ENCODE measurements at places on chromosomes 3 and 15.
A peak's percentile ranks its signal among the peaks of the same experiment; 100 is the strongest.

DNA sequence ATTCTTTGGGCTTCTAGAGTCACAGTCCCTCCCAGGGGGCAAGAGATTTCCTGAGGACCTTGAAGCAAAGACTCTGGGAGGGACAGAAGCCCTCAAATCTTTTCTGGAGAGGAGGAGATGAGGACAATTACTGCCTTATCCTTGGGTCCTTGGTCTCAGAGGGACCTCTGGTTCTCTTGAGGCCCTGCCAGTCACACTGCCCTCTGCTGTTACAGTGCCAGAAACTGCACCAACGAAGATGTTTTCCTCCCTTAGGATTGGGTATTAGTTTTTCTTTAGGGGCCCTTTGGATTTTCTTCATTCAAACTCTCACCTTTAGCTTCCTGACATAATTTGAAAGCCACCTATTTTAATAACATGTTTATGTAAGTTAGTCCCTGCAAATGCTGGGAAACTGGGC, 58.2 kb upstream of the SCN5A start:
- peak; percentile 5 for DNase-seq

DNA sequence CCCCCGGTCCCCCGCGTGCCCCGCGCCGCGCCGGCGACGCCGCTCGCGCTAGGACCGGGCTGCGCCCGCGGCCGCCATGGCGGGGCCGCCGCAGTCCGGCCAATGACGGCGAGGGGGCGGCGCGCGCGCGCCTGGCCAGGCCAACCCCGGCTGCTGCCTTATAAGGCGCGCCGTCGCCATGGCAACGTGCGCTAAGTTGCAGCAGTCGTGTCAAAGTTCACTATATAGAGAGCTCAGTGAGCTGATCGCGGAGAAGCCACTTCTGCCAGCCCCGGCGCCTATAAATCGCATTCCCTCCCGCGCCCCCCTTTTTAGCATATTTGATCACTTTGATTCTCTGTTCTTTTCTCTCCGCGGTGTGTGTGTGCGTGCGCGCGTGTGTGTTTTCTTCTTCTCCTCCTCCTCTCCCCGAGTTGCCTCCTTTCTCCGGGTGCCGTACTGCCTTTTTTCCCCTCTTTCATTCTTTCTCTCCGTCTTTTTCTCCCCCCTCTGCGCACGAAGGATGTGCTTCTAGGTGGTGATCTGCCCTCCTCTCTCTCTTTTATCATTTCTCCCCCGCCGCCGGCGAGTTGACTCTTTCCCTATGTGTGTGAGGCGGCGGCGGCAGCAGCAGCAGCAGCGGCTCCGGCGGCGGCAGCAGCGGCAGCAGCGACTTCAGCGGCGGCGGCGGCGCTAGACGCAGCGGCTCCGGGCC, at the start of gene NR2F2:
Gene NR2F2, plus strand, starts transcription at position 251 of the 694 bp plus-strand sequence. CDS start 1,406 bp downstream, outside the sequence.
- DNase-seq: peak; percentile 95

DNA sequence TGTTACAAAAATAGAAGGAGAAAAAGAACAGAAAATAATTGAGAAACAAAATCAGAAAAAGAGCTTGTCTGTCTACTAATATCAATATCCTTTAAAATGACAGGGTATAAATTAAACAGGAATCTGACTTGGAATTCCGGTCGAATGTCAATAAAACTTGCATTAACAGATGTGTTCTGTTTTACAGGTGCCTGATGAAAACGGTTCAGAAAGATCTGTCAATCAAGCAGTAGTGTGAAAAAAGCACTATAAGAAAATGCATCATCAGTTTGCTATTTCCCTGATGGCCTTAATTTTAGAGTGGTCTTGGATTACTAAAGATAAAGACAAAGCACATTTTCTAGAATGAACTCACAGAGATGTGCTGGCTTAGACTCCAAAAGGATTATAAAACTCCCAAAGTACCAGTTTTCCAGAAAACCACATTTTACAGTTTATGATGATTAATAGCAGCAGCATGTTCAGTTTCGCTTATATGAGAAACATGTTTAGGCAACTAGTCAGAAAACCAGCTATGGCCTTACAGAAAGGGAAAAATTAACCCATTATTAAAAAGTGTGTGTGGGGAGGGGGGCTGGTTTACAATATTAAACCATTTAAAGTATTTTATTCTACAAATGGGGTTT, 8.2 kb upstream of the C3orf38 start:
- no peak for DNase-seq

DNA sequence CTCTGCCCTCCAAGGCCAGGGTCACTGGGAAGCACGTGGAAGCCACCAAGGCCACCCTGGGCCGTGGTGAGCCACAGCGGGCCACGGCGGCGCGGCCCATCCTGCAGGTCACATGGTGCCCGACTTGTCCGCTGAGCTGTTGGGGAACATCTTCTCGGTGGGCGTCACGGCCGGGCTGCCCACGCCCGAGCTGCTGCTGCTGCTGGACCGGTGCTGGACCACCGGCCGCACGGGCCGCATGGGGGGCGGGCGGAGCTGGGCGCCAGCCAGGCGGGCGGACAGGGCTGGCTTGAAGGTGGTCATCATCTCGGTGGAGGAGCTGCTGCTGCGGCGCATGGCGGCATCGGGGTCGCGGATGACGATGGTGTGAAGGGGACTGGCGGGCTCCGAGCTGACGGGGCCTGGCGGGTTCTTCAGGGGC, 22.1 kb upstream of the RAD18 start:
- no peak for DNase-seq

- DNase-seq: no peak
Observed at GRCh38 chr3:117217760-117218316, 508.3 kb downstream of the TUSC7 start.

- DNase-seq: peak; percentile 53
Observed at GRCh38 chr3:132543011-132543739, 53.9 kb upstream of the ACKR4 start.

GRCh38 chr3:39668420-39668819, 141.0 kb upstream of the MYRIP start:
- peak; percentile 38 for DNase-seq

DNA sequence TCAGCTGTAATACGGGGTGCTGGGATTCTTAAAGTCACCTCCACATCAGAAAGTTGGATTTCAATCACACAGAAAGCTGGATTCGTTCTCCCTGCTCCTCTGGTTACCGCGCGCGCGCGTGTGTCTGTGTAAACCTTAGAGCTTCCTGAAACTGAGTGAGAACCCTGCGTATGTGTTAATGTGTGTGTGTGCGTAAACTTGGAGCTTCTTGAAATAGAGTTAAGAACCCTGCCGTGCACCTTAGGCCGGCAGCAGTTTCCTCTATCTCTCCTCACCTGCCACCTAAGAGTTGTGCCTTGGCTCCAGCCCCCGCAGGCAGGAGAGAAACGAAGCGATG, 531 bp downstream of the LZTFL1 start:
- peak; percentile 3 for DNase-seq

DNA sequence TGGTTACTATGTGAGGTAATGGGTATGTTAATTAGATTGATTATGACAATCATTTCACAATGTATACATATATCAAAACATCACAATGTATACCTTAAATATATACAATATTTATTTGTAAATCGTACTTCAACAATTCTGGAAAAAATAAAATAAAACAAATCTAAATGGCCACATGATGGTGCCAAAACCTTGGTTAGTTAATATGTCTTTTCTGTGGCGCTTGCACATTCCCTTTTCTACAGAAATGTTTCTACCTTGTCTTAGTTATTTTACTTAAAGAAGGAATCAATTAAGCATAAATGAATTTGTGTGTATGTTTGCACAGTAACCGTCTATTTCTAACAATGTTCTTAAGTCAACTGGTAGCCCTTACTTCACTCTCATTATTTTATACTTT, 53.4 kb downstream of the OXSM start:
- DNase-seq: no peak

DNA sequence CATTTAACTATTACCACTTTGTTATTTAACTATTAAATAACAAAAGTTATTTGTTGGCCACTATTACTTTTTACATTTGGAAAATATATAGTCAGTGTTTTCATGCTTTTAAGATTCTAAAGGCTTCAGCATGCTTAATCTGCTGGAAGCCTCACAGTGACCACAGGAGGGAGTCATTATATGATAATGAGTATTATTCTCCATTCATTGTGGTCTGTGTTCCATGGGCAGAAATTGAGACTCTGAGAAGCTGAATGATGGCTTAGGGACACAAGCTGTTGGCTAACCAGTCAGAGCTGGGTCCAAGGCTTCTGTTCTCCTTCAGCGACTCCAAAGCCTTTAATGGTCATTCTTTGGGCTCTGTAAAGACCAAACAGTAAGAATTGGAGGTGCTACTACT, 64.7 kb downstream of the BFSP2 start:
- DNase-seq: no peak

DNA sequence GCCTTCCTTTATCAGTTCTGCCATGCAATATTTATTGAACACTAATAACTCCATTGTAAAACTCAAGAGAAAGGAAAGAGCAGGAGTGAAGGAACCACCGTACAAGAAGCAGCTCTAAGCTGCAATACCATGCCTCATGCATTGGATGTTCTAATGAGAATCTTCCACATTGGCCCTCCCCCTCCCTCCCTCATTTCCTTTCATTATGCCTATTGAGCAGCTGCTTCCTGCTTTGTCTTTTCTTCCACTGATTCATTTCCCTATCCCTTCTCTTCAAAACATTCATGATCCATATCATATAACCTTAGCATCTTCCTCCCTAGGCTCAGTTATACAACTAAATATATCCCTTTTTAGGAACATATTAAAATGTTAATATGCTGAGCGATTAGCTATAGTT, 698.7 kb upstream of the GOLIM4 start:
- no peak for DNase-seq

DNA sequence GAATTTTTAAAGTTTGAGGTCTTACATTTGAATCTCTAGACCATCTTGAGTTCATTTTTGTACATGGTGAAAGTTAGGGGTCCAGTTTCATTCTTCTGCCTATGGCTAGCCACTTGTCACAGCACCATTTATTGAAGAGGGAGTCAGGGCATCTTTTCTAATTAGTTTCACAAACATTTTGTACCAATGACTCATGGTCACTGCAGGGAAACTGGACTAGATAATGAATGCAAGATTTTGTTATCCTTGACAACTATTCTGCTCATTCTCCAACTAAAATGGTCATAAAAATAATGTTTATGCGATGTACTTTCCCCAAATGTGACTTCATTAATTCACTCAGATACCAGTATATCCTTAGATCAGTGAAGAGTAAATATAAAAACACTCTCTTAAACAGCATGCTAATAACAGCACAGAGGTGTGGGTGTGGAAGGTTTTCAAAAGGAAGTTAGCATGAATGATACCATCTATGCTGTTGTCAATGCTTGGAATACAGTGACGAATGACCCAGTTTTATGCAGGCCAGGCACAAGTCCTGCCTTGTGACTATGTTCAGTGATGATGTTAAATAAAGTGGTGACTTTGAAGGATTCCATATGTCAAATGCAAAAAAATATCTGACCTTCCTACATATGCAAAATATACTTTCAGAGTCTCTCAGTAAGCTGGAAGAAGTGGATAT, 314.9 kb upstream of the TMCO5A start:
- DNase-seq: no peak

GRCh38 chr3:171907761-171908160, 64.6 kb downstream of the TMEM212 start:
- peak; percentile 61 for DNase-seq

DNA sequence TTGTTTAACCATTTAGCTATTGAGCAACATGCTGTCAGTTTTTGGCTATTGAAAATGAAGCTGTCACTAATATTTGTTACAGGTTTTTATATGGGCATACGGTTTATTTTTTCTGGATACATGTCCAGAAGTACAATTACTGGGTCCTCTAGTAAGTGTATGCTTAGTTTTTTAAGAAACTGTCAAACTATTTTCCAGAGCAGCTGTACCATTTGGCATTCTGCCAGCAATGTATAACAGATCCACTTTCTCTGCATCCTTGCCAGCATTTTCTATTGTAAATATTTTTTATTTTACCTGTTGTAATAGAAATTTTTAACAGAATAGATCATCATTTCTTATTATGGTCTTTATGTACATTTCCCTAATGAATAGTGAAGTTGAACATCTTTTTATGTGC, 658.8 kb downstream of the EDEM1 start:
- DNase-seq: no peak

DNA sequence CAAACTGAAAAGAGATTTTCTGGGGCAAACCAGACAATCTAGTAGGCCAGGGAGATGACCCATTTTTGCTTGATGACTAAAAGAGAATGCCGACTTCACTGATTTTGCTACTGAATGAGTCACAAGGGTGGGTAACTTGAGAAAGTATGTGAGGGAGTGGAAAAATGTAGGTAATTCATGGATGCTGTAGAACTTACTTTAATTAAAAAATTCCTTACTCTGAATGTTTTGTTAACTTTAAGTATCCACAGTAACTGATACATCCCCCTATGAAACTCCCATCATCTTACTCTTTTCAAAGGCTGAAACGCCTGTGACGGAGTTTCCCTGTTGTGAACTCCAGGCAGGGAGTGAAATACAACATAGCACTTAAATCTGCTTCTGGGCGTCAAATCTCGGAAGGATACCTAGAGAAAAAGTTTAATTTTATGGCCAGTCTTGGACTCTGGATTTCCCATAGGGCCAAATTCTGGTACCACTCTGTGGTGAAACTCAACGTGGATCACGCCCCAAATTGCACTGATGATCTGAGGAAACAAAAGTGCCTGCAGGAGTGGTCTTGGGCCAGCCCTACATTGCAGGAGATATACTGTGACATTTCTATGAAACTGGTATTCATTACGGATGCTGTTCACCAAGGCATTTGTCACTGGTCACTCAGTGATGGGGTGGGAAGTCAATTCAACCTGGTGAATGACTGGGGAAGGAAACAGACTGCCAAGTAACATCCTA, 24.0 kb downstream of the GOLIM4 start:
- DNase-seq: no peak

- no peak for DNase-seq
Observed at GRCh38 chr15:101675796-101676582, 23.8 kb upstream of the TM2D3 start.

DNA sequence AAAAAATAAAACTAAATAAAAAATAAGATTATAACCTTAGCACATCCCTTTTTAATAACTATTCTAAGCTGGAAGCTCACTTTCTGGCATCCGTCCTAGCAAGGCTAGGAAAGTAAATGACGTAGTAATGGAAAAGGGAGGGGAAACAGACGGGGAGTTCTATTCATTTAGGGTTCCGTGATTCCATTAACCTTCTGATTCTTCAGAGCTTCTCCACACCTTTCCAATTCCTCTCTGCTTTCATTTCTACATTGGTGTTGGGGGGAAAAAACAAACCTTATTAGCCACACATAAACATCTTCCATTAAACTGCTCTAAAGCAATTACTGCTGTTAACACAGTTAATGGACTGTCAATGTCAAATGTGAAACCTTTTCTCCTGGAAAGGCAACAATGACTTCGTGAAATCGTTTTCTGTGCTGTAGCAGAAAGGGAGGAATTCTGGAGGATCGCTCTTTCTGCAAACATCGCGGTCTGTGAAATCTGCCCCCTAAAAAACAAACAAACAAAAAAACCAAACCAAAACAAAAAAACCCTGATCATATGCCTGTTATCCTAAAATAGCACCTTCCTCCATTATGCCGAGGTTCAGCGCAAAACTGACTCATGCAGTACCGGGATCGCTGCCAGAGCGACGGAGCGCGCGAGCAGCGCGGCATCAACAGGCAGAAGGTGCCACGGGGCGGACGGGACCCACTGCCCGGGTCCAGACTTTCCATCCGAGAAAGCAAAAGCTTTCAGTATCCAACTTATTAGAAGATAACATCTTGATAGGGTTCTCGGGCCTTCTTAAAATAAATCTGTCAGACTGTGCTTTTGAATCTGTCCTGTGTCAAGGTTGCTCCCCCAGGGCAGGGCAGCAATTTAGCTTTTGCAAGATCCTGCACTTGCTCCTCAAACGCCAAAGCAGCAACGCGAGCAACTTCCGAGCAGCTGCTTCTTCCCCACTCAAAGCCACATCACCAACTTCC, 156.2 kb downstream of the FGF12 start:
- no peak for DNase-seq
